ENCODE measurements at places on chromosomes 11 and 22.

DNA sequence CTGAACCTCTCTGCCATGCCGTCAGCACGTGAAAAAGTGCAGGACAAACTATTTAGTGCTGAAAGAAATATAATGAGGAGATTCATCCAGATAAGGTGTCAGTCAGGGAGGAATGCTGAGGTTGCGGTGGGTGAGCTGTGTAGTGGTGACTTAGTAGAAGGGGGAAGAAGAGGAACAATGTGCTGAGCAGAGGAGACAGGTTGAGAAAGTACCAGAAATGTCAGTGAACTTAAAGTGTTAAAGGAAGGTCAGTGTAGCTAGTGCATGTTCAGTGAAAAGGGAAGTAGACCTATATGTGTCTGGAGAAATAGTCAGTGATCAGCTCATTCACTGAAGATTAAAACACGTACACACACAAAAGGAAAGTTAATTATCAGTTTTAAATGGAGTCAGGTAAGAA lies 237.6 kb upstream of the CCDC179 start:
- DNase-seq, result no peak

DNA sequence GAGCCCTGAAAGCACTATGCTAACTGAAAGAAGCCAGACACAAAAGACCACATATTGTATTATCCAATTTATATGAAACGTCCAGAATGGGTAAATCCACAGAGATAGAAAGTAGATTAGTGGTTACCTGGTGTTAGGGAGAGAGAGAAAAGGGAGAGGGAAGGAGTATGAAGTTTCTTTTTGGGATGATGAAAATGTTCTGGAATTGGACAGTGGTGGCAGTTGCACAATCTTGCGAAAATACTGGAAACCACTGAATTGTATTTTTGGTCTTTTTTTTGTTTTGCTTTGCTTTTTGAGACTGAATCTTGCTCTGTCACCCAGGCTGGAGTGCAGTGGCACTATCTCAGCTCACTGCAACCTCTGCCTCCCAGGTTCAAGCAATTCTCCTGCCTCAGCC lies 63.5 kb downstream of the MRTFA start:
- DNase-seq, result no peak

DNA sequence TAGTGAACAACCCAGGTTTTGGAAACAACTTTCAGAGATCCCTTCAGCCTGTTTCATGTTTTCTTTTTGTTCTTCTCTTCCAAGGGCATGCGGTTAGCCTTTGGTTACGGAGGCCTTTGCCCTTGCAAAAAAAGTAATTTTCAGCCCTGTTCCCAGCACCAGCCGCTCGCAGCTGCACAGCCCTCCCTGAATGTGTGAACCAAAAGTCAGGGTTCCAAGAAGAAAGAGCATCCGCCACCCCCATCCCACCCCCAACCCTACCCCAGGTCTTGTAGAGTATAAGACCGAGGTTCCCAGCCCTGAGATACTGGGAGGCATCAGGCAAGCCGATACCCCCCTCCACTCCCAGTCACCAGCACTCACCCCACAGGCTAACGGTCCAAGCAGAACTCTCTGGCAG lies 56.4 kb downstream of the IGLL1 start:
- no peak for DNase-seq

- DNase-seq, result no peak
These were observed 156.0 kb downstream of the MPPED1 start for GRCh38 chr22:43567691-43568324.

DNA sequence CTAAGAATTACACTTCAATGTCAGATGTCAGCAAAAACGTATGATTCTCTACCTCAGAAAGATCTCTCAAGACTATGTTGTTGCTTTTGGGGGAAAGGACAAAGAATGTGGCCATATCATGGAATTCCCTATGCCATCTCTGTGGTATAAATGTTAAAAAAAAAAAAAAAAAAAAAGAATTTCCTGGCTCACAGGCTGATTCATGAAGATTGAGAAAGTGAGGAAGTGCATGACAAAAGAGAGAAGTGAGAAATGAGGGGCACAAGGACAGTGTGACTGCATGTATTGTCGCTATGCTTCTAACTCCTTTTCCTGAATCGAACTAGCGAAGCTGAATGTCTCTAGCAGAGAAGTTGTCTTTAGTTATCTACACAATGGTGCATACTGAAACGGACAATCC lies 80.6 kb upstream of the CARD18 start:
- DNase-seq, result no peak

- no peak for DNase-seq
These were observed 15.1 kb upstream of the BLID start for GRCh38 chr11:122131126-122131525.

GRCh38 chr11:8956860-8957259 lies 7.4 kb downstream of the TMEM9B start:
- DNase-seq, result no peak

DNA sequence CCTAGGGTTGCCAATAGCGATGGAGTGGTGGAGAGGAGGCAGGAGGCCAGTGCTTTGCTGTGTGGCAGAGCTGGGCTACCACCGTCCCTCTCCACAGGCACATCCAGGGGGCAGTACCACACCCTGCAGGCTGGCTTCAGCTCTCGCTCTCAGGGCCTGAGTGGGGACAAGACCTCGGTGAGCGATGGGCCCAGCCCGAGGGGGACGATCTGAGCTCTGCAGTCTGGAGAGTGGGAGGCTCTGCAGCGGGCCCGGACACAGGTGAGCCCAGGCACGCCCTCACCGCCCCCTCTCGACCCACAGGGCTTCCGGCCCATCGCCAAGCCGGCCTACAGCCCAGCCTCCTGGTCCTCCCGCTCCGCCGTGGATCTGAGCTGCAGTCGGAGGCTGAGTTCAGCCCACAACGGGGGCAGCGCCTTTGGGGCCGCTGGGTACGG lies 2.5 kb downstream of the PKP3 start:
- no peak for DNase-seq

DNA sequence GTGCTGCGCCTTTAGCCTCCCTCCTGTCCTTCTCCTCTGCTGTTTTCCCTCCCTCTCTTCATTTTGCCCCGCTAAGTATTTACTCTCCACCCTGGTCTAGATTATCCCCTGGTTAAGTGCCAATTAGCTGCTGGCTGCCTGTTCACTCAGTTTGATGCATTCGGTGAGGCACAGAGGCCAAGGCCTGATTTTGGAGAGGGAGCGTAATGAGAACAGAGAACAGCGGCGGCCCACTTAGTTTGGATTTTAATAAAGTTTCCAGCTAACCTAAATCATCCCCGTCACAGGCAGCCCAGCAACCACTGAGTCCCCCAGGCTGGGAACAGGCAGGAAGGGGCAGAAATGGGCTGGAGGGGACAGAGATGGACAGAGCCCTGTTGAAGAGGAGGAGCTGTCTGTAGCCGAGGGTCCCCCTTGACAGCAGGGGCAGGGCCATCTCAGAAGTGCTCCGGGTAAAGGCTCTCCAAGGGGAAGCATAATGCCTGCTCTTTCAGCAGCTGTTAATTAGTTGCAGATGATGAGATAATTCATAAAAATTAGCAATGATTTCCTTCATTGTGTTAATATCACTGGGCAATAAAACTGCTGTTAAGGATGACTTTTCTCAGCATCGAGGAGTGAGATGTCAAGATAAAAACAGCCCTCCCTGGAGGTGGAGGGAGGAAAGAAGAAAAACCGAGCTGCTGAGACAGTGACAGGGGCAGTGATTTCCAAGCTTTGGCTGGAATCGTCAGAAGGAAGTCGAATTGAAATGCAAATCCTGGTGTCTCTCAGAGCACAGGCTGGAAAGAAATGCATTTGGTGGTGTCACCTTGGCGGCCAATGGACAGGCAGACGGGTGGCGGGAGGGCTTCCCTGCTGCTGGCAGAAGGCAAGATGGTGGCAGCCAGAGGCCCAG lies 170.1 kb downstream of the GRIK4 start:
- DNase-seq, result no peak
